ENCODE measurements at places on chromosomes 7 and 10. TPM values are rescaled to one million over a fixed set of nuclear protein-coding genes. Genes with fewer than 3 reads are reported as not detected.

DNA sequence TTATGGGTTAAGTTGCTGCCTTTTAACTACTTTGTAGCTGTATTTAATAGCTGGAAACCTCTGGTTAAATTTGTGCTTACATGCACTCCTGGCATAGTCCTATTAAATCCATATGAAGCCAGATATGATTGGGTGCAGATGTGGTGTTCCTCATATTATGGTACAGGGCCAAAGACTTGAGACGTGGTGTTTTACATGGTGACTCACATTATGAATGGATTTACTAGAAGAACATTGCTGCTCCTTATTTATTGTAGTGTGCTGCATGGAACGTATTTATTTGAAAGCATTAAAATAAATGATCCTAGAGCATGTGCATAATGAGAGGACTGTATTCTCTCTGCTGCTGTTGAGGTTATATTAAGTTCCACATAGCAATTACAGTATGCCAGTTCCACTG lies 224.1 kb downstream of the SLC25A13 start:
- no peaks in the 10 kb centered on the region for H3K27me3 ChIP-seq
- H3K27ac ChIP-seq: no peak overlapping the region
- peaks cover 12% of the 10 kb centered on the region for H3K36me3 ChIP-seq
- H3K4me1 ChIP-seq: no peaks in the 10 kb centered on the region
- no peak overlapping the region for H3K4me3 ChIP-seq
- DNase-seq: no peak

CHST12 gene
- total RNA-seq: 17.9 TPM

MEIG1 gene
- 3.5 TPM for total RNA-seq

DNA sequence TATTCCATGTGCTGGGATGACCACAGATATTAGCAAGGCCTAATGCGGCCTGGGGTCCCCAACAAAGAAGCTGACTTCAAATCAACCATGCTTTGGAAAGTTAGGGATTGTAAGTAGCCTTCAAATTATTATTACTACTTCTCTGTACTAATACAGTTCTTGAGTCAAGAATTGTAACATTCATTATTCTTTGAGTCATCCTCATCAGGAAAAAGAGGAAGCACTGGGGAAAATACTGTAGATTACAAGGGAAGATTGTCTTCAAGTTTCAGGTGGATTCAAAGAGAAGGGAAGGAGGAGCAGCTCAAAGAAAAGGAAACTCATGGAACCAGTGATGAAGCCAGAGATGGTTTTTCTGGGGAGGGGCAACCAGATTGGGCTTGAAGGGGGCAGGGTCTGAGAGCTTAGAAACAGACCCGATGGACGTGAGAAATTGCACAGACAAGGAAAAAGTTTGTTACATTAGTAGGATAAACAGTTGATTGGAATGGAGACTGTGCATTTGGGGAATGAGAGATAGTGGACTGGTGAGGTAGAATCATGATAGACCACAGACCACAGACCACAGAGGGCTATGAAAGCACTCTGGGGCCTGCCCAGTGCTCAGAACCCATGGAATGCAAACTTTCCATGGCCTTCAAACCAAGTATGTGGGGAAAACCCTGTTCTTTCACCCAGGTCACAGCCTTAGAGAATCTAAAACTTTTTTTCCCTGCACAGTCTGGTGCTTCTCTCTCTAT lies 209.9 kb downstream of the ZNF365 start:
- no peaks in the 10 kb centered on the region for H3K36me3 ChIP-seq
- H3K4me1 ChIP-seq: no peaks in the 10 kb centered on the region
- DNase-seq: no peak
- no peak overlapping the region for H3K27ac ChIP-seq

RNF133 gene
- 9.1 TPM for total RNA-seq

DNA sequence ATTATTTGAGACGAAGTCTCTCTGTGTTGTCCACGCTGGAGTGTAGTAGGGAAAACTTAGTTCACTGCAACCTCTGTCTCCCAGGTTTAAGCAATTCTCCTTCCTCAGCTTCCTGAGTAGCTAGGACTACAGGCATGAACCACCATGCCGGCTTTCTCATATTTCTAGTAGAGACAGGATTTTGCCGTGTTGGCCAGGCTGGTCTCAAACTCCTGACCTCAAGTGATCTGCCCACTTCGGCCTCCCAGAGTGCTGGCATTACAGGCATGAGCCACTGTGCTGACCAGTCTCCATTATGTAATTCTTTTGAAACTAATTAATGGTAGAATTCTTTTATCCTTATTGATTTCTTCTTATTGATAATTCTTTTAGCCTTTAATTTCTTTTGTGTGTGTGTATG lies 32.5 kb downstream of the PCLO start:
- no peak for DNase-seq
- H3K4me3 ChIP-seq: no peak overlapping the region
- H3K36me3 ChIP-seq: no peaks in the 10 kb centered on the region
- no peak overlapping the region for H3K27ac ChIP-seq
- no peaks in the 10 kb centered on the region for H3K4me1 ChIP-seq

HABP2 gene
- total RNA-seq: 1.2 TPM

- H3K27ac ChIP-seq: no peak overlapping the region
- H3K36me3 ChIP-seq: no peaks in the 10 kb centered on the region
- H3K27me3 ChIP-seq: no peaks in the 10 kb centered on the region
- H3K4me3 ChIP-seq: no peak overlapping the region
- H3K4me1 ChIP-seq: no peaks in the 10 kb centered on the region
Observed at GRCh38 chr10:75620356-75620755, 188.9 kb downstream of the LRMDA start.

GRCh38 chr7:39554583-39555165 lies 11.5 kb upstream of the YAE1 start:
- H3K27ac ChIP-seq: no peak overlapping the region
- peak; percentile 49 for DNase-seq
- no peaks in the 10 kb centered on the region for H3K36me3 ChIP-seq
- H3K4me3 ChIP-seq: no peak overlapping the region
- H3K27me3 ChIP-seq: no peaks in the 10 kb centered on the region
- H3K4me1 ChIP-seq: no peaks in the 10 kb centered on the region

GRCh38 chr10:19987931-19988330 lies 171.7 kb downstream of the PLXDC2 start:
- no peak overlapping the region for H3K27ac ChIP-seq
- H3K4me3 ChIP-seq: no peak overlapping the region
- no peaks in the 10 kb centered on the region for H3K36me3 ChIP-seq
- no peaks in the 10 kb centered on the region for H3K27me3 ChIP-seq
- no peak for DNase-seq

DNA sequence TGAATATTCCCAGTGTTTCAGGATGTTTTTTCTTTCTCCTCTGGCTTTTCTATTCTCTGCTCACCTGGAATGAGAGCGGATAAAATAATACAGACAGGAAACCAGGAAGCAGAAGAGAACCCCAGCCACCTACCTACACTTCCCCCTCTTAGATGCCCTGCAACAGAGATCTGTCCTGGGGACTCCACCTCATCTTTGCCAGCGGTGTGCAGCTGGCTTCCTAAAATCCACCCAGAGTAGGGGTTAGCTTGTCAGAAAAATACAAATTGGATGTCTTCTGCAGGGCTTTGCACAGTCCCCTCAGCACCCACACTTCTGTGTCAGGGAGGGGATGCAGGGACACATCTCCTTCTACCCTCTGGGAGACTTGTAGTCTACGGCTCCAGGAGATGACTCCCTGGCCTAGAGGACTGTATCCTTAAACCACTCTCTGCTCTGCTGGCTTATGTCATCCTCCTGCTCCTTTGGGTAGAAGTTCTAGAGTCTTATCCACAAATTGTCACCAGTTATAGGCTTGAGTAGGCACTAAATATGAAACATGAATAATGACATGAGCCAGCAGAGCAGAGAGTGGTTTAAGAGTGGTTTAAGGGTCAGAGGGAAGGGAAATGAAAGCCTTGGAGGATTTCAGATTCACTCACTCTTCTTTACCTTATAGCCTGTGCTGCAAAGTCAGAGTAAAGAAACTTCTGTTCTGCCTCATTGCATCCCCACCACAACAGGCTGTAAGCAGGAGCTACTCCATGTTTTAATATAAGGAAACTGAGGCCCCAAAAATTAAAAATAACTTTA lies 749.4 kb downstream of the AUTS2 start:
- H3K4me1 ChIP-seq: no peaks in the 10 kb centered on the region
- no peaks in the 10 kb centered on the region for H3K27me3 ChIP-seq
- H3K27ac ChIP-seq: no peak overlapping the region
- no peaks in the 10 kb centered on the region for H3K36me3 ChIP-seq
- no peak overlapping the region for H3K4me3 ChIP-seq

GATA3 gene
- 0.94 TPM for total RNA-seq

DNA sequence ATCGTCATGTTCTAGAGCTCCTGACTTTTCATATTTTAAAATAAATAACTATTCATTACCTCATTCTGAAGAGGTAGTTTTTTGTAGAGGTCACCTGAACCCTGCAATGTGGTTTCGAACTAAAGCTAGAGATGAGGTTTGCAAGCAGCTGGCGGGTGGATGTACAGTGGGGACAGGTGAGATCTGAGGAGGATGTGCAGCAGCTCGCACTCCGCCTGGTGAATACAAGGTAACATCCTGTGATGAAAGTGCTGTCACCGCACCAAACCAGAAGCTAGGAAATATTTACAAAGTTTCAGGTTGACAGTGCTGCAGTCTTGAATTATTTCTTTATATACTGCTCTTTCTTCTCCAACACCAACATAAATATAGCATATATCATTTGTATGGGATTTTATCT lies 26.5 kb downstream of the NDUFB2 start:
- no peak overlapping the region for H3K27ac ChIP-seq
- no peaks in the 10 kb centered on the region for H3K27me3 ChIP-seq
- H3K36me3 ChIP-seq: peaks cover 3% of the 10 kb centered on the region
- no peak overlapping the region for H3K4me3 ChIP-seq

DNA sequence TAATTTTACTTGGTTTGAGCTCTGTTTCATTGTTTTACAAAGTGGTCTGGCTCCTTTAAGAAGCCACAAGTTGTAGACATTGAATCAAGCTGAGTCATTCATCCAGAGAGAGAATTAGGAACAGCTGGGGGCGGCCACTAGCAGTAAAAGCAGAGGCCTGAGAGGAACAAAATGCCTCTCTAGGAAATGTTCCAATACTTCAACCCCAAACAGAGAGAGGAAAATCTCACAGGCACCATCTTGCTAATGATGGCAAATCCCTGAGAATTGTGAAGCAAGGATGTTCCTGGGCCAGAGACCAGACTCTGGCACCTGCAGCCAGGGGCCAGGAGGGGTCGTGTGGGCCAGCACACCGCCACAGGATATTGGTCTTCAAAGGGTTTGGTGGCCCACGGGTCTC lies 26.5 kb upstream of the TRIL start:
- DNase-seq: peak; percentile 76
- peak overlapping the region; percentile 49 for H3K27ac ChIP-seq
- H3K36me3 ChIP-seq: no peaks in the 10 kb centered on the region
- H3K4me1 ChIP-seq: peaks cover 54% of the 10 kb centered on the region
- H3K27me3 ChIP-seq: no peaks in the 10 kb centered on the region

LBX1 gene
- not detected for total RNA-seq

DNA sequence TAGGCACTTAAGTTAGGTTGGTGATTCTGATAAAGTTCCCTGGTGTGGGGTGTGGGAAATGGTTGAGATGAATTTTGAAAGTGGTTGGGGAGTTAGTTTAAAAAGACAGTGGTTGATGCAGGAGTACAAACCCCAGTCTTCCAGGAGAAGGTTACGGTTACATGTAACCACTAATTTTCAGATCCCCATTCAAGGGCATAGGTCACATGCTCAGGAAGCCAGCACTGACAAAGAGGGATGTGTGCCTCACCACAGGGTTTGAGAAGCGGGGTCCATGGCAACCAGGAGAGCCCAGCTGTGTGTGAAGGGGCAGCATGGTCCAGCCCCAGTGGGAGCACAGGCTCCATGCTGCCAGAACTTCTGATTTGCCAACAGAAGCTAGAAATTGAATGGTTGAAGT lies 144.2 kb downstream of the MDFIC start:
- H3K36me3 ChIP-seq: no peaks in the 10 kb centered on the region
- no peaks in the 10 kb centered on the region for H3K27me3 ChIP-seq
- H3K27ac ChIP-seq: no peak overlapping the region
- DNase-seq: no peak
- H3K4me1 ChIP-seq: no peaks in the 10 kb centered on the region

- no peaks in the 10 kb centered on the region for H3K4me1 ChIP-seq
- H3K27ac ChIP-seq: no peak overlapping the region
- no peaks in the 10 kb centered on the region for H3K36me3 ChIP-seq
Observed at GRCh38 chr7:36788825-36789470, 64.7 kb upstream of the AOAH start.

RNF148 gene
- 10.2 TPM for total RNA-seq

- no peaks in the 10 kb centered on the region for H3K27me3 ChIP-seq
- no peaks in the 10 kb centered on the region for H3K36me3 ChIP-seq
Observed at GRCh38 chr10:63286754-63287264, 153.7 kb downstream of the NRBF2 start.

- no peaks in the 10 kb centered on the region for H3K27me3 ChIP-seq
- no peak overlapping the region for H3K4me3 ChIP-seq
- H3K4me1 ChIP-seq: no peaks in the 10 kb centered on the region
- no peak for DNase-seq
- no peak overlapping the region for H3K27ac ChIP-seq
- H3K36me3 ChIP-seq: no peaks in the 10 kb centered on the region
Observed at GRCh38 chr7:6500691-6501090, 50.6 kb downstream of the GRID2IP start.

DNA sequence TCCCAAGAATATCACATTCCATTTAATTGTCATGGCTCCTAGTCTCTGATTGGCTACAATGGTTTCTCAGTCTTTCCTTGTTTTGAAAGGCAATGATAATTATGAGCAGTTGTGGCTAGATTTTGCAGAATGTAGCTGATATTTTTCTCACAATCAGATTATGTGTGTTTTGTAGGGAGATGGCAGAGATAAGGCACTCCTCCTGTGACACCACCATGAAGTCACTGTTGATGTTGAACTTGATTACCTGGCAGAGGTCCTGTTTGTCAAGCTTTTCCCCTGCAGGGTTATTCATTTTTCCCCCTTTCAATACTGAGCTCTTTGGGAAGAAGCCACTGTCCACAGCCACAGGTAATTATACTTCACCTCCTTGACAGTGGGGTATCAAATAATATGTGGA lies 602.9 kb upstream of the PFKP start:
- H3K4me1 ChIP-seq: no peaks in the 10 kb centered on the region
- no peaks in the 10 kb centered on the region for H3K27me3 ChIP-seq
- no peak overlapping the region for H3K27ac ChIP-seq
- DNase-seq: no peak
